ENCODE measurements at places on chromosomes 5 and 9. TPM values are rescaled to one million over a fixed set of nuclear protein-coding genes. Genes with fewer than 3 reads are reported as not detected.

ARID3C gene
- not detected for total RNA-seq

ADGRV1 gene
- 16.4 TPM for total RNA-seq

IRX4 gene
- 30.0 TPM for total RNA-seq

SHB gene
- total RNA-seq = 54.8 TPM

FLT4 gene
- 20.6 TPM for total RNA-seq

OR2Y1 gene
- not detected for total RNA-seq

ENC1 gene
- total RNA-seq = 78.1 TPM

SPINK13 gene
- total RNA-seq = not detected

ELAVL2 gene
- total RNA-seq = 0.55 TPM

Measured in prostate gland (tissue), 2 donors.